ENCODE measurements at places on chromosomes 4 and X.

- no peak for DNase-seq
These were observed 104.5 kb downstream of the SHISA3 start for GRCh38 chr4:42501624-42502401.

DNA sequence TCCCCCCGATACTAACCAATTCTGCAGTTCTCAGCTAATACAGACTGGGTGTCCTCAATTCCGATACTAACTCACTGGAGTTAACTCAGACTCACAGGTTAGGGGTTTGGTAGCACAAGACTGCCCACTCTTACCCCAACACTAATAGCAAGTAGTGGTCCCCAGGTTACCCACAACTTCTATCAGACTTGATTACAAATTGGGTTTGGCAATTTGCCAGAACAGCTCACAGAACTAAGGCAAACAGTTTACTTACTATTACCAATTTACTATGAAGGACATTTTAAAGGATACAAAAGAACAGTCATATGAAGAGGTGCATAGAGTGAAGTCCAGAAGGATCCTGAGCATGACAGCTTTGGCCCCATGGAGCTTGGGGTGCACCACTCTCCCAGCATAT lies 201.8 kb upstream of the VCX start:
- DNase-seq = no peak

- DNase-seq = no peak
These were observed 213.2 kb downstream of the SPRY1 start for GRCh38 chr4:123609829-123610228.

- no peak for DNase-seq
These were observed 88.2 kb downstream of the CFAP299 start for GRCh38 chr4:80423553-80424224.

DNA sequence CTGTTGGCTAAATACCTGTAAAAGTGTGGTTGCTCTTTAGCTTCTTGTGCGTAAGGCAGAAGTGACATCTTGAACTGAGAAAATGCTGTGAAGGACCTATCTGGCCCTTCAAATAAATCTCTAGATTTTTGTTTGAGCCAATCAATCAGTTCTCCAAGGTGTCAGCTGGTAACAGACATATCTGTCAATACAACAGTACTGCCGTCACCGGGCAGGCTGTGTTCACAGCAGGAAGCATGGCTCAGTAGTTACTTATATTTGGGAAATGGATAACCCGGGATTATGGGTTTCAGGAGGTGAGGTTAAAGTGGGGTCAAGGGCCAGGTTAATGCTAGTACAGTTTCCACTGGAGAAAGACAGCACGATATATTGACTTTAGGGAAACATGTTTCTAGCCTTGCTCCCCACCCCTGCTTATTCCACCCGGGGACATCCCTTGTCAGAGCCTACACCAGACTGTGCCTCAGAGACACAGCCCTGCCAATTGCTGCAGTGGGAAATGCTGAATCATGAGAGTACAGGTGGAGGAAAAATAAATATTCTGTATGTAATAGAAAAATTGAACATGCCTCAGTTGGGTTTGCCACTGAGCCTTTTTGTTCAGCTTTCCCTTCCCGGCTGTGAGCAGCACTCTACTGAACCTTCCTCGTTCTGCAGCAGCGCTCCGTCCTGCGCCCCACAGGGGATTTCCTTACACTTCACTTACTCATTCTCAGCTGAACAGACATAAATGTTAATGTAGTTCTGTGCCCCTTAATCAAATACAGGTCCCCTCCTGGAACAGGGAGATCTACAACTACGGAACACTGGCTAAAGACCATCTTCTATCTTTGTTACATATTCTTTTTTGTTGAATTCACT lies 121.1 kb downstream of the MGST2 start:
- no peak for DNase-seq

DNA sequence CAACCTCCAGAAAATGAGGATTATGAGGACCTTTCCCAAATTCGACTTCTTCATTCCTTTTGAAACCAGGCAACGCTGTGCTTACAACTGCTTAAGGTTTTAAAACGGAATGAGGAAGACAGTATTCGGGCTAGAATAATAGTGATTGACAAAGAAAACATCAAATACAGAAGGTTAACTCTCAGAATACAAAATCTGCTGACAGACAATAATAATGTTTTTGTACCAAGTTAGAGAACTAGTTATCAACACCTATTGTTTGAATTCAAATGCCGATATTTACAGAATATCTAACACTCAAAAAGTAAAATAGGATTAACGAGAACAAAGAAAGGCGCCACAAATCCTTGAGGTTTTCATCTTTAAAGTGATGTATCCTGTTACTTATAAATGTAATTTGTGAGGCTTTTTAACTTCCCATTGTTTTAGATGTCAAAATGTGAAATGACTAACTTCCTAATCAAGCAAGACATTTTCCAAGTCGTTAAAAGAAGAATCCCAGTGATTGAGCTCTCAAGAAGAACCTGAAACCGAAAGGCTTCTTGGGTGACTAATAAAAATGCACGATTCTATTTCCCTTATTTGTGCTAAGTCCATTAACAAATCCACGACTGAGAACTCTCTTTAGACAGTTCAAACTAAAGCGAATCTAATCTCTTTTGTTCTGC lies 118.3 kb downstream of the SORBS2 start:
- DNase-seq = no peak

DNA sequence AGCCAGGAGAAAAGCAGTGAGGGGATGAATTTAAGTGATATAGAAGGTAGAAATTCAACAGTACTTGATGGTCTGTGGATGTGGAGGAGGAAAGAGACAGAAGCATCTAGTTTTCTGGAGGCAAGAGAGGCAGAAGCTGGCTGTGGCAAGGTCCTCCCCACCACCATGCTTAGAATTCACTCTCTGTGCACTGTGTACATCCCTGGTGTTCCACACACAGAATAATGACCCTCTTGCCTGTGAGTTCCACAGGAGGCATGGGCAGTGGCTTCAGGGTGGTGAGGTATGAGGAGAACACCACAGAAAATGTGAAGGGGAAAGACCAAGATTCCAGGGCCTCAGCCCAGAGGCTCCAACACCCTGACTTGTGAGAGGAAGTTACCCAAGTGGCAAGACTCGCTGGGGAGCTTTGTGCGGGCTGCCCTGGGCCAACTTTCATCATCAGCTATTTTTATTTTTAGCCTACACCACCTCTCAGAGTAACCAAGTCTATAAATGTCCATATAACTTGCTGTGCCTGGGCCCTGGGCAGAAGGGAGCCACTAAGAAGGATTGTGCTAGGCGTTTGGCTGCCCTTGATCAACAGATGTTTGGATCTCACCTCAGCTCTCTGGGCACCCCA lies 7.8 kb upstream of the INTS6L start:
- DNase-seq = no peak

- DNase-seq = no peak
These were observed 97.6 kb downstream of the RAB28 start for GRCh38 chr4:13386405-13387107.
